ENCODE measurements at places on chromosomes 2 and 18.

DNA sequence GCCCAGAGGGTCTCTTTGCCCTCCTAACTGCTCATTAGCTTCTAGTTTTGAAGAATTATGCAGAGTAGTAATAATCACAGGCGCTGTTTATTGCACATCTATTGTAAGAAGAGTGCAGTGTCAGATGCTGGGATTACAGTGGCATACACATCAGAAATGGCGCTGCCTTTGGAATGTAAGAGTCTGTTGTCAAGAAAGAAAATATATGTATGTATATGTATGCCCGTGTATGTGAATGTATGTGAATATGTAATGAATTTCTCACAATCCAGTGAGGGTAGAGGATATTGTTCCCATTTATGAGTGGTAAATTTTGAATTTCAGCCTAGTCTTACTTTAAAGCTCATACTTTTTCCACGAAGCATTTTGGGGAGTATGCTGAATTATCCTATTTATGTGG, 127.5 kb downstream of the PARD3B start:
- DNase-seq: no peak

GRCh38 chr2:233705911-233706506, 6.7 kb upstream of the UGT1A5 start:
- no peak for DNase-seq

DNA sequence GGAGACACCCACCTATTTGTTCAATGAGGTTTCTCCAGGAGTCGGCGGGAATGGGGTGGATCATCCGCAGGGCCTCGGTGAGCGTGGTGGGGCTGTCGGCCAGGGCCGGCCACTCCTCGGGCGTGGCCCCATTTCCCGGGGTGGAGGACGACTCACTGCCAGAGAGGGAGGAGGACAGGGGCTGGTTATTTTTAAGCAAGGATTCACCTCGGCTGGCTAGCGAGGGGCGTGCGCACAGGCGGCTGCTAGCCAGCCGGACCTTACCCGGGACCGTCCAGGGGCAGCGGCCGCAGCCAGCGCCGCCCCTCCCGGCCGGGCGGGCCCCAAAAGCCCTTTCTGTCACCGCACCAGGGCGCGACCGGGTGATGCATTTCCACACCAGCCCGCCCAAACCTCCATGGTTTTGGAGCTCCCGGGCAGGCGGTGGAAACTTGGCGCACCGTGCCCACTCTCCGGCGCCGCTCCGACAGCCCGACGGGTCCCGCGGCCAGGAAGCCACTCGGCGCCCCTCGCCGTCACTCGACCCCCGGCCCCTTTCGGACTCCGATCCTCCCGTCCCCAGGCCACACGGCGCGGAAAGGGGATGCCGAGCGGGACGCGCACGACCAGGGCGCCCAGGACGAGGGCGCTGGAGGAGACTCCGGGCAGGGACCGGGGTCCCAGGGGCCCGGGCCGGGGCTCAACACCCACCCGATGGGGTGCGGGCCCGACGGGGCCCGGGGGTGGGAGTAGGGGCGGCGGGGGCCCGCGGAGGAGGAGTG, 57.1 kb downstream of the SNORC start:
- DNase-seq: no peak

DNA sequence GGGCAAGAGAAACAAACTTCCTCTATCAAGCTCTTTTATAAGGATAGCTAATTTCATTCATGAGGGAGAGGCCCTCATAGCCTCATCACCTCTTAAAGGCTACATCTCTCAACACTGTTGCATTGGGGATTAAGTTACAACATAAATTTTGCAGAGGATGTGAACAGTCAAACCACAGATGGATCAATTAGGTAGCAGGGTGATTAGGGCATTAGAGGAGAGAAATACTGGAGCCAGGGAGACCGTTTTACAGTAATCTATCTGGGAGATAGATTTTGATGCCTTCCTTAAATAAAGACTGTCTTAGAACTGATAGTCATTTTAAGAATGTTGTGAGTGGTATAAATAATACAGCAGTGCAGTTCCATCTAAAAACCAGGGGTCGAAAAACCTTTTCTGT, 258.9 kb downstream of the DCC start:
- no peak for DNase-seq

DNA sequence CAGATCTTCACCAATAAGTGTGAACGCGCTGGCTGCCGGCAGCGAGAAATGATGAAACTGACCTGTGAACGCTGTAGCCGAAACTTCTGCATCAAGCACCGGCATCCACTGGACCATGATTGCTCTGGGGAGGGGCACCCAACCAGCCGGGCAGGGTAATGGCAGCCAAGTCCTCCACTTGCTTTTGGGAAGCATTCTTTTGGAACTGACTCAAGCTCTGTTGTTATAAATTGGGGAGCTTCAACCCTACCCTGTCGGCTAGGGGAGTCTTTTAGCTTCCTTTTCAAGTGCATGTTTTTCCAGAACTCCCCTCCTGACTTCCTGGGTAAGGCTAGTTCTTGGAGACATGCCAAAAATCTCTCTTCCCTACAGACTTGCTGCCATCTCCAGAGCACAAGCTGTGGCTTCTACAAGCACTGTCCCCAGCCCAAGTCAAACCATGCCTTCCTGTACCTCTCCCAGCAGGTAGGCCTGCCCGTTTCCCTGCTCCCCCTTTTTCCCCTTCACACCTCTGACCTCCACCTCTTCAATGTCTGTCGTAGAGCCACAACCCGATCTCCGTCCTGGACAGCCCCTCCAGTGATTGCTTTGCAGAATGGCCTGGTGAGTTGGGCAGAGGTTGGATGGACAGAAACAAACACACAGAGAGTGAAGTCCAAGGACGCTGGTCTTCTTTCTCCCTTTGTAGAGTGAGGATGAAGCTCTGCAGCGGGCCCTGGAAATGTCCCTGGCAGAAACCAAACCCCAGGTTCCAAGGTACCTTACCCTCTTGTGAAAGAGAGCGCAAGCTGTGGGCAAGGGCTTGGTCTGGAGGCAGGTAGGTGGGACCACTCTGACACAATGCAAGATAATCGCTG, 1.5 kb downstream of the ZFAND2B start:
- DNase-seq: no peak

GRCh38 chr18:62648045-62648678, 67.2 kb upstream of the PHLPP1 start:
- DNase-seq: no peak

- DNase-seq: no peak
Observed at GRCh38 chr18:6120820-6121279, 225.5 kb upstream of the TMEM200C start.

- no peak for DNase-seq
Observed at GRCh38 chr18:31245820-31246219, 72.1 kb upstream of the DSG1 start.

- DNase-seq: no peak
Observed at GRCh38 chr2:236576087-236576486, 6.5 kb downstream of the ACKR3 start.

GRCh38 chr2:219570924-219571310, 422 bp downstream of the OBSL1 start:
- DNase-seq: no peak

DNA sequence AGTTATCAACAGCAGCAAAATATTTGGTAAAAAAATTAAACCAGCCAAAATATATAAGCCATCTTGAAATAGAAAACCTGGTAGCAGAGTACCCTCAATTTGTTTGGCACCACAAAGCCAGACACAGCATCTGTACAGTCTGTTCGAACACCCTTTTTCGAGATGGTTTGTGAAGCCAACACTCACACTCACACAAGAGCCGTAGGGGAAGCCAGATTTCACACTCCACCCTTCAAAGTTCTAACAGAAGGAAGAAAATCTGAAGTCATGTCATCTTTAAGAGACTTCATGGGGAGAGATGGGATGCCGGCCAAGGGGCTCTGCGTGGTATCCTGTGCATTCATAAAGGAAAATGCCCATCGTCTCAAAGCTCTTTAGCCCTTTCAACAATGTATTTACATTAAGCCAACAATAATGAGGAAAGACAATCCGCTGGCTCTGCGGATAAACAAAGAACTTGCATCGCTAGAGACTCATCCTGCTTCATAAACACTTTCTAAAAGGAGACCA, 451.5 kb upstream of the CHST9 start:
- DNase-seq: no peak

DNA sequence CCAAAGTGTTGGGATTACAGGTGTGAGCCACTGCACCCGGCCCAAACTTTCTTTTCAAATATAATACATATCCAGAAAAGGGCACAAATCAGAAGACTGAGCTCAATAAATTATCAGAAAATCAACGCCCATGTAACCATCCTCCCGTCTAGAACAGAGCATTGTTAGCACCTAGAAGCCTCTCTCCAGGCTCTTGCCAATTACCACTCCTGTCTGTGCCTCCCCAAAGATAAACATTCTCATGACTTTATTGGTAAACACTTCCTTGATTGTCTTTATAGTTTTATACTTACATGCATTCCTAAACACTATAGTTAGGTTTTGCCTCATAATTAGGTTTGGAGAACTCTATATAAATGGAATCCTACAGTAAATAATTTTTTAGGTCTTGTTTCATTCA, 58.5 kb upstream of the SP5 start:
- no peak for DNase-seq

DNA sequence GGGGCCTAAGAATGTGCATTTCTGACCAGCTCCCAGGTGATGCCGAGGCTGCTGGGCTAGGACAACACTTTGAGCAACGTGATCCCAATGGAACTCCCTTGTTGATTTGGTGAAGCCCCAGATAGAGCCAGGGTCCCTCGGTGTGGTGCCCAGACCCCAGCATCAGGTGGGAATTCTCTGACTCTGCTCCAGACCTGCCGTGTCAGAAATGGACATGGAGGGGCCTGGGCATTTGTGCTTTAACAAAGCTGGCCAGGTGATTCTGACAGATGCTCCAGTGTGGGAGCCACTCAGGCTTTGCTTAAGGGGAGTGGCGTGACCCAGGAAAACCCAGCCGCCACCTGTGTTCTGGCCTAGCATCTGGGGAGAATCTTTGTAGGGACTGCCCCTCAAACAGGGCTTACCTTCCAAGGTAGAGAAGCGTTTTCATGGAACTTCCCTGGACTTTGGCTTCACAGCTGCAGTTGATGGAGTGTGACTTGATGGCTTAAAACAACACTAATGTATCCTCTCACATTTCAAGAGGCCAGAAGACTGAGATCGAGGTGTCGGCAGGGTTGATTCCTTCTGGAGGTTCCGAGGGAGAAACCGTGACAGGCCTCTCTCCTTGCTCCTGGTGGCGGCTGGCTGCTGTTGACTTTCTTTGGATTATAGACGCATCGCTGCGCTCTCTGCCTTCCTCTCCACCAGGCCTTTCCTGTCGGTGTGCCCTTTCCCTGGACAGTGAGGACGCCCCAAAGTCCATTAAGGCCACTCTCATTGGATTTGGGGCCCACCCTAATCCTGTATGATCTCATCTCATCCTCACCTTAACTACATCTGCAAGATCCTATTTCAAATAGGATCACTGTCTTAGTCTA, 57.0 kb upstream of the HDAC4 start:
- no peak for DNase-seq

DNA sequence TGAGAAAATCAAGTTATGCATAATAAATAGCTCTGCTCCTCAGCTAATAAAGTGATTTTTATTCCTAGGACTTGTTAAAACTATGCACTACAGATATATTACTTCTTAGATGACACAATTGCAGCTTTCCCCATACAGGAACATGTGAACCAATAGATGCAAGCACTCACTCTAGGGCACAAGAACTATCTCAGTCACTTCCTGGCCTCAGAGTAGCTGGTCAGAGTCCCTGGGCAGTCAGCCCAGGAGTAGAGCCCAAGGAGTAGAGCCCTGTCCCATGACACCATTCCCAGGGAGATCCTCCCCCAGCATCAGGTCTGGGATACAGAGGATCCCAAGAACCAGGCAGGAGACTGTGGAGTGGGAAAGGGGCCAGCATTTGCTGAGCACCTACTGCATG, 2.7 kb downstream of the TNS1 start:
- no peak for DNase-seq

GRCh38 chr18:66043009-66043408, 292.2 kb downstream of the CDH7 start:
- no peak for DNase-seq

- DNase-seq: no peak
Observed at GRCh38 chr2:59463426-59463825, 1090.0 kb downstream of the BCL11A start.

DNA sequence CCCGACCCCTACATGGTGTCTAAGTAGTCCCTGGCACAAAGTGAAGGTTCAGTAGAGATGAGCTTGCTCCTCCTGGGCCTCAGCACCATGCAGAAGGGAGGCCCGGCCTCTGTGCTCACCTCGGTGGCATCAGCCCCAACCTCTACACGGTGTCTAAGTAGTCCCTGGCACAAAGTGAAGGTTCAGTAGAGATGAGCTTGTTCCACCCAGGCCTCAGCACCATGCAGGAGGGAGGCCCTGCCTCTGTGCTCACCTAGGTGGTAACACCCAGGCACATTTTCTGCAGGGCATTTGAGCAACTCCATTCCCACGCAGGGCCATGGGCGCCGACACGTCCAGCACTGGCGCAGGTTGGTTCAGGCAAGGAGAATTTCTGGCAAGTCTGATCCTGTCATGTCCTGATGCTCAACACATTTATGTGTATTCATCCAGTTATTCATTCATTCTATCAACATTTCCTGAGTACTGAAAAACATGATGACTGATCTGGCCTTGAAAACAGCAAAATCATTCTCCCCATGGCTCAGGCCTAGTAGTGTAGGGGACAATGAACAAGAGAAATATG, 408.2 kb upstream of the MYT1L start:
- no peak for DNase-seq

GRCh38 chr18:31773774-31774476, 13.2 kb upstream of the SLC25A52 start:
- DNase-seq: no peak

Measured in effector memory CD4-positive, alpha-beta T cell (primary cell).